ENCODE measurements at places on chromosomes 12 and 14.

DNA sequence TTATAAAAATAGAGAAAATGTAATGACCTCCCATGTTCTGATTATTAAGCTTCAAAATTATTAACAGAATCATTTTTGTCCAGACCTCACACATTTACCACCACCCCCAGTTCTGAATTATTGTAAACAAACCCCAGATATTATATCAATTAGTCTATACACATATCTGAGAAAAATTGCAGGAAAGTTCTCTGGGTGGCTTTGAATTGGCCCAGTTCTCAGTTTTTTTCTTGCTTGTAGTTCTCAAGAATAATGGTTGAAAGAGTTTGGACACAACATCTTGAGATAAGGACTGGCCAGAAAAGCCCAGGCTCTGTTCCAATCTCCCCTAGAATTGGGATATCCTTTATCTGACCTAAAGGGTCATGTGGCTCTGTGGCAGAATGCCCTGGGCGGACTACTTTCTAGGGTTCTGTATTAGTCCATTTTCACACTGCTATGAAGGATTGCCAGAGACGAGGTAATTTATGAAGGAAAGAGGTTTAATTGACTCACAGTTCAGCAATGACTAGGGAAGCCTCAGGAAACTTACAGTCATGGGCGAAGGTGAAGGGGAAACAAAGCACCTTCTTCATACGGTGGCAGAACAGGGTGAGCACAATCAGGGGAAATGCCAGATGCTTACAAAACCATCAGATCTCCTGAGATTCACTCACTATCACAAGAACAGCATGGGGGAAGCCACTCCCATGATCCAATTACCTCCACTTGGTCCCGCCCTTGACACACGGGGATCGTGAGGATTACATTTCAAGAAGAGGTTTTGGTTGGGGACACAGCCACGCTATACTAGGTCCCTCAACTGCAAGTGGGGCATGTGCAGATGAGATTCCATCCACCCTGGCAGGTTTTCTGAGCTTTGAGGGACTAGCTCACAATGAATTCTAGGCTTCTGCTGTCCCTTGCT is 1504.6 kb upstream of the FLRT2 start:
- DNase-seq, result no peak

DNA sequence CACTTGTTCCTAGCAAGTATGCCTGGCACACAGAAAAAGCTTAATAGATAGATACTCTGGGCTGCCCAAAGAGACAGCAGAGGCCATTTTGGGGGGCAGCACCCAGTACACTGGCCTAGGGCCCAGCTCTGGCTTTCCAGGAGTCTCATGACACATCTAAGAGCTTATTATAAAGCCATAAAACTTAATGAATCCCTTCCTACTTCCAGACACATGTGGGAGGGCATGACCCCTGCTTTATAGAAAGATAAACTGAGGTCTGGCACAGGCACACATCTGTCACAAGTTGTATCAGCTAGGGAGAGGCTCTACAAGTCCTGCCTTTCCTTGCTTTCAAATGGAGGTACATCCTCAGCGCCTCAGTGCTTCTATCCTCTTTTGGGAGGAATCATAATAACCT is 27.1 kb downstream of the FMNL3 start:
- DNase-seq, result no peak

- DNase-seq, result no peak
Observed at GRCh38 chr14:54532111-54533012, 22.7 kb downstream of the CGRRF1 start.

DNA sequence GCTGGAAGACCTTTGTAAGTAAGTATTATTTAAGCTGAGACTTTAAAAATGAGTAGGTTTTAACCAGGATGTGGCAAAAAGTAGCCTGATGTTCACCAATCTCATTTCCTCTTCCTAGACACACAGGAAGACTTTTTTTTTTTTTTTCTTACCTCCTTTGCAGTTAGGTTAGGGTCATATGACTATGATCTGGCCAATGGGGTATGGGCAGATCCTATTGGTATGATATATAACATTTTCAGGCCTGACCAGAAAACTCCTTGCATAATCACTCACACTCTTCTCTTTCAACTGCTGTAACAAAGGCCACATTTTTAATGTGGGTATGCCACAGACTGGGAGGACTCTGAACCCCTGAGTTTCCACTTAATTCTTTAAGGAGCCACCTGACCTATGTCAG is 2.7 kb upstream of the RPS6KA5 start:
- DNase-seq, result peak; percentile 85
